ENCODE measurements at places on chromosomes 11 and 22.
A peak's percentile ranks its signal among the peaks of the same experiment; 100 is the strongest.

DNA sequence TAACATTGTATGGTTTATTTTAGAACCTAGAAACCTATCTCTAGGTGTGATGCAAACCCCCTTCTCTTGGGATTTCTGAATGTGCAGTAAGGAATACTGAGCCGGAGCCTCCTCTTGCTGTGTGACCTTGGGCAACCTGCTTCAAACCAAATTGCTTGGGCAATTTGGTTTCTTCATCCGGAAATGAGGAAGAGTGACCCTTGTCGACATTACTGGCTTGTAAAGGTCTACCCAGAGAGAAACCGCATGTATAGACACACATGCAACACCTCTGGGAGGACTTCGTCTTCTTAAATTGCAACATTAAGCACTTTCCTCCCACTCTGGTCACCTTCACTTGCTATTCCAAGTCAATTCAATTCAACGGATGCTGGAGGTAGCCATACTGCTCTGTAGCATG lies 19.6 kb upstream of the TP53I11 start:
- no peak for DNase-seq

DNA sequence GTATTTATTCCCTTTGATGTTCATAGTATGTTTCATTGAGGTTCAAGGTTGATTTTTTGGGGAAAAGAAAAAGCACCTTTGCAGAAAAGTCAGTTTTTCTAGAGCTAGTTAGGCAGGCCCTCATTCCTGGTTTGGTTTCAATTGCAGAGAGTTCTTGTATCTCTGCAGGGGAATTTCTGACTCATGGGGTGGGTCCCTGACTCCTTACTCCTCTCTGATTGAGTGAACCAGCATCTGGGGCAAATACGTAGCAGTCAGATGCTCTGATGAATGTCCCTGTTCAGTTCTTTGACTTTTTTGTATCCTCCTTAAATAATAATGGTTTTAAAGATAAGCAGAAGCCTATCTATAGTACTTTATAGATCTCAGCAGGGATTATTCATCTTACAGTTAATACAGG lies 7.7 kb upstream of the NCR3LG1 start:
- DNase-seq: peak; percentile 79

DNA sequence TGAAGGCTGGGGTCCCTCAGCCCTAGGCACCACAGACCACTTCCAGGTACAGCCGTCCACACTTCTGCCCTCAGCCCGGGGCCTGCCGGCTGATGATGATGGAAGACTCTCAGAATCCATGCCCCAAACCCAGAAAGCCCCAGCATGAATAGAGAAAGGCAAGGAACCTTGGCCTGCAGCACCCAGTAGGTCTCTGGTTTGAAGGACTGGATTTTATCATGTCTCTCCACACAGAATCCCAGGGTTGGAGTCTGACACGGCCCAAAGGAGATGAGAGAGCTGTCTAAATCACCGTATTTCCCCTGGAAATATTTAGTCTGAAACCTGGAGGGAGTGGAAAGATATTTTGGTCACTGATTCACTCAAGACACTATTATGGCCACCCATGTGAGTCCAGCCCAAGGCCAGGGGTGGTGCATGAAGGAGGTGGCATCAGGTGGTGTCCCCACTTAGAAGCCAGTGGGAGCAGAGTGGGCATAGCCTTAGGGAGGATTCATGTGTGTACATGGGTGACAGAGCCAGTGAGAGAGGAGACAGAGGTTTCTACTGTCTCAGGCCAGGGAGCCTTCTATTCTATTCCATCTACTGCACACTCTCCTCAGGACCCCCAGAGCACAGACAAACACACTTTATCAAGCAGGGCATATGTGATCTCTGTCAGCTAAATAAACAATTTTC lies 14.0 kb downstream of the TOP3B start:
- no peak for DNase-seq

DNA sequence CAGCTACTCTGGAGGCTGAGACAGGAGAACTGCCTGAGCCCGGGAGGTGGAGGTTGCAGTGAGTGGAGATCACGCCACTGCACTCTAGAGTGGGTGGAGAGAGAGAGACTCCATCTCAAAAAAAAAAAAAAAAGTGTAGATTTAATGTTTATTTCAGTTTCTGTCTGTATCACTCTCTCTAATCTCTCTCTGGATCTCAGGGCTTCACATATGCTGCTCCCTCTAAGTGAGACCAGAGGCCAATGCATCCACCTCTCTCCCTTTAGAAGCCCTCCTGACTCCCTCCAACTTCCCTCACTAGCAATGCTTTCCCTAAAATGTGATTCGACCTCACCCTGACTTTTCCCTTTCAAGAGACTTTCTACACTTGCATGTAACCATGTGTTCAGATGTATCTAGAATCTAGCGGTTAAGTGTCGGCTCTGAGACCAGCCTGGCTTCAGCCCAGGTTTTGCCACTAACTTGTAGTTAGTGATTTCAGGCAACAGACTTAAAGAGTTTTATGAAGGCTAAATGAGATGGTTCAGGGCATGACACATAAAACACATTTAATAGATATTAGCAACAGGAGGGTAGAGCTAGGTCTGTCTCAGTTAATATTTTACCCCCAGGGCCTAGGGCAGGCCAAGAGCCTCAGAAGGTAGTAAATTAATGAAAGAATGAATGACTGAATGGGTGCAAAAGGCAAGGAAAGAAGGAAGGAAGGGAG lies 364.3 kb downstream of the LARGE1 start:
- no peak for DNase-seq

DNA sequence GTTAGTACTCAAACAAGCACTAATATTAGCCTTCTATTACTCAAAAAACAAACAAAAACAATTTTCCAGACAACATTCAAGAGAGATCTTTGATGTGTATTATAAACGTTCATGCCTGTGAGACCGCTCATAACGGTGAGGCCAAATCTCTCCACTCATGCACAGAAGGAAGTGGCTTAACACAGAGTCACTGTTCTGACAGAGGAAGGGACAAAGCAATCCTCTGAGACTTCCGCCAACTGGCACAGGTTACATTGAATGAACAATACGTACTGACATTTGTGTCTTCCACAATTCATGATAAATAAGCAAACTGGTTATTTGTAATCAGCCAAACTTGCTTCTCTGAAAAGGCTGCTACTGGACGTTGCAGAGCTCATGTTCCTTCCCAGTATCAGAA lies 30.5 kb downstream of the CHKA start:
- no peak for DNase-seq
